SJCRH30 (cell line): ENCODE measurements at places on chromosomes 1 and 21. TPM values are rescaled to one million over a fixed set of nuclear protein-coding genes. Genes with fewer than 3 reads are reported as not detected.

C1orf115 gene
- total RNA-seq, result 1.6 and 1.8 TPM in 2 replicates

CRNN gene
- not detected in 2 replicates for total RNA-seq

FMN2 gene
- total RNA-seq, result not detected in 2 replicates

PRPF38A gene
- 65.5 and 66.2 TPM in 2 replicates for total RNA-seq

CD1C gene
- not detected in 2 replicates for total RNA-seq

FAM72A gene
- 17.9 and 18.4 TPM in 2 replicates for total RNA-seq

ASCL5 gene
- not detected in 2 replicates for total RNA-seq

MUTYH gene
- total RNA-seq, result 12.0 and 17.1 TPM in 2 replicates

OR2T5 gene
- total RNA-seq, result not detected in 2 replicates

TTC34 gene
- 0.33 and 0.38 TPM in 2 replicates for total RNA-seq

RGS2 gene
- total RNA-seq, result 7.1 TPM in 2 replicates

SEMA4A gene
- total RNA-seq, result 1.2 and 2.1 TPM in 2 replicates

OLIG2 gene
- 15.9 and 17.2 TPM in 2 replicates for total RNA-seq

LDLRAD1 gene
- total RNA-seq, result not detected in 2 replicates

ADCY10 gene
- 0.13 and 0.38 TPM in 2 replicates for total RNA-seq

TMIGD3 gene
- total RNA-seq, result not detected in 2 replicates

NLRP3 gene
- 0.05 and 0.36 TPM in 2 replicates for total RNA-seq

ANXA9 gene
- not detected in 2 replicates for total RNA-seq
